ENCODE measurements at places on chromosomes 13 and 19. TPM values are rescaled to one million over a fixed set of nuclear protein-coding genes. Genes with fewer than 3 reads are reported as not detected.

GRCh38 chr13:108494991-108495645 is 134.3 kb upstream of the MYO16 start:
- DNase-seq, result no peak
- peaks cover 1% of the 10 kb centered on the region for H3K36me3 ChIP-seq
- H3K27me3 ChIP-seq, result peaks cover 35% of the 10 kb centered on the region
- no peak overlapping the region for H3K27ac ChIP-seq

GRCh38 chr13:60282708-60283107 is 114.3 kb upstream of the TDRD3 start:
- no peak overlapping the region for H3K4me3 ChIP-seq
- DNase-seq, result no peak
- H3K27me3 ChIP-seq, result peaks cover 5% of the 10 kb centered on the region
- no peaks in the 10 kb centered on the region for H3K36me3 ChIP-seq
- H3K27ac ChIP-seq, result no peak overlapping the region

- DNase-seq, result no peak
- no peaks in the 10 kb centered on the region for H3K4me1 ChIP-seq
- no peaks in the 10 kb centered on the region for H3K27me3 ChIP-seq
- H3K36me3 ChIP-seq, result no peaks in the 10 kb centered on the region
- H3K27ac ChIP-seq, result no peak overlapping the region
Measured at GRCh38 chr13:68736961-68737360, 1370.7 kb upstream of the ATXN8OS start.

- H3K27ac ChIP-seq, result no peak overlapping the region
- DNase-seq, result no peak
- no peak overlapping the region for H3K4me3 ChIP-seq
Measured at GRCh38 chr13:44537248-44537647, 38.9 kb downstream of the TSC22D1 start.

DNA sequence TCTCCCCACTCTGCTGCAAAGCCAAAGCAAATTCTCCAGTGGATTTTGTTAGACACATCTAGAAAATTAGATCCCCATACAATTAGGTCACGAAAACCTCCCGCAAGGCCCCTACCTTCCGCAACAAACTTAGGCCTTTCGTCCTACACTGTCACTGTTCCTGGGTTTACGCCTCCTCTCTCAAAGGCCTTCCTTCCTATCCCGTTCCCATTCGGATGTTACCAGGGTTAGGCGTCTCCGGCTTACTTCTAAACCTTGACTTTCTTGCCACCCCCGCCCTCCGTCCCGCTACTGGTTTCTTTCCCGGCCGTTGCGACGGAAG is 754 bp downstream of the RNF6 start:
- no peak for DNase-seq
- H3K4me1 ChIP-seq, result peaks cover 39% of the 10 kb centered on the region
- H3K36me3 ChIP-seq, result peaks cover 24% of the 10 kb centered on the region
- peak overlapping the region; percentile 99 for H3K4me3 ChIP-seq

The PBX4 gene
- total RNA-seq, result 29.6 TPM

- no peak for DNase-seq
- H3K27ac ChIP-seq, result no peak overlapping the region
- peaks cover 42% of the 10 kb centered on the region for H3K27me3 ChIP-seq
- H3K36me3 ChIP-seq, result no peaks in the 10 kb centered on the region
Measured at GRCh38 chr19:18939922-18940768, 872 bp downstream of the HOMER3 start.

- peaks cover 21% of the 10 kb centered on the region for H3K27me3 ChIP-seq
- H3K27ac ChIP-seq, result no peak overlapping the region
- H3K36me3 ChIP-seq, result no peaks in the 10 kb centered on the region
- no peak overlapping the region for H3K4me3 ChIP-seq
- no peak for DNase-seq
Measured at GRCh38 chr13:112348642-112349345, 27.4 kb upstream of the SPACA7 start.

DNA sequence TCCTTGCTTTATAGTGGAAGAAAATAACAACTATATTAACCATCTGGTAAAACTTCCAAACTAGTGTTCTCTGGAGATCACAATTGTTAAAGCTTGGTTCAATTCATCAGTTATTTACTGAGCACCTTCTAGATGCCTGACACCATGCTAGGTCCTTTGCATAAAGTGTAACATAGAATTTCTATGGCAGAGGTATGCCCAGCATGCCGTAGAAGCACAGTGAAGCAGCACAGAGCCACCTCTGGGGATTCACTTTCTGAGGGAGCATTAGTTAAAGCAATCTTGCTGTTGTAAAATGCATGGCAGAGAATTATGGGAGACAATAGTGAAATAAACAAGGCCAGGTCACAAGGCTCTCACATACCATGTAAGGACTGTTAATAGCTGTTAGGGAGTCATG is 75.2 kb downstream of the LRRC63 start:
- H3K4me3 ChIP-seq, result no peak overlapping the region
- peaks cover 7% of the 10 kb centered on the region for H3K27me3 ChIP-seq
- no peak overlapping the region for H3K27ac ChIP-seq
- DNase-seq, result no peak
- H3K36me3 ChIP-seq, result no peaks in the 10 kb centered on the region

GRCh38 chr19:18612772-18613588 is at the start of gene TMEM59L:
TSS of gene TMEM59L (plus strand) at chr19:18612870. CDS start at chr19:18612959, 89 bp downstream.
- DNase-seq, result peak; percentile 21
- H3K4me3 ChIP-seq, result peak within 1 kb of the TSS; percentile 68
- peak within 1 kb of the TSS; percentile 40 for H3K27ac ChIP-seq
- peaks cover 5% of the 10 kb centered on the region for H3K4me1 ChIP-seq
- H3K36me3 ChIP-seq, result no peaks in the 10 kb centered on the region
- peaks cover 58% of the 10 kb centered on the region for H3K27me3 ChIP-seq

- peaks cover 8% of the 10 kb centered on the region for H3K36me3 ChIP-seq
- no peaks in the 10 kb centered on the region for H3K27me3 ChIP-seq
- peak overlapping the region; percentile 57 for H3K27ac ChIP-seq
- peaks cover 18% of the 10 kb centered on the region for H3K4me1 ChIP-seq
- peak overlapping the region; percentile 87 for H3K4me3 ChIP-seq
- DNase-seq, result no peak
Measured at GRCh38 chr19:2454199-2454961, 2.4 kb downstream of the LMNB2 start.

- no peaks in the 10 kb centered on the region for H3K27me3 ChIP-seq
- peak overlapping the region; percentile 86 for H3K27ac ChIP-seq
- peaks cover 98% of the 10 kb centered on the region for H3K4me1 ChIP-seq
- no peak for DNase-seq
Measured at GRCh38 chr13:46170268-46170667, 11.7 kb downstream of the LCP1 start.

DNA sequence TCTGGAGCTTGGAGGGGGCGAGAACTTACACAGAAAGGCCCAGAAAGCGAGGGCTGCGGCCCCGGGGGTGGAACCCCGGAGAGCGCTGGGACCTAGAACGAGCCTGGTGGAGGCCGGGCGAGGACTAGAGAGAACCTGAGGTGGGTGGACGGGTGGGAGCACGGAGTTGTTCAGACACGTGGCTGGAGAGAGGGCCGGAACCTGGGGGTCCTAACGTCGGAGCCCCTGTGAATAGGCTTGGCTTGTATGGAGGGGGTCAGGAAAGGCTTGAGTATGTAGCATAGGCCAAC is 383 bp downstream of the ZNF581 start:
- peaks cover 42% of the 10 kb centered on the region for H3K4me1 ChIP-seq
- peaks cover 31% of the 10 kb centered on the region for H3K36me3 ChIP-seq
- H3K27ac ChIP-seq, result peak overlapping the region; percentile 92
- no peak for DNase-seq

DNA sequence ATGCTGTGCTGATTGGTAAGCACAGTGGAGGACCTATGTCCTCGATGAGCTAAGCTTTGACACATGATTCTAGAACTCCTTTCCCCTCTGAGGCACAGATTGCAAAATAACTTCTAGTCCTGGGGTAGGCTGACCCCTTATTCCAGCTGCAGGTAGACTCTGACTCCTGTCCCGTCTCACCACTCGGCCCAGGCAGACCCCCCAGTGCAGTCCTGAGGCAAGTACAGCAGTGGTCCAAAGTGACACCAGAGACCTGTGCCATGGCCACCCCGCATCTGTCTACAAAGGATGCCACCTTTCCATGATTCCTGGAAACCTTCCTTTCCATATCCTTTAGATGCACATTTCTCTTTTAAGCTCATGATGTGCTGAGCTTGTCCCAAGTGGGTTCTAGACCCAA is 482.5 kb downstream of the ZNF536 start:
- no peaks in the 10 kb centered on the region for H3K27me3 ChIP-seq
- H3K4me1 ChIP-seq, result no peaks in the 10 kb centered on the region
- H3K27ac ChIP-seq, result no peak overlapping the region
- H3K4me3 ChIP-seq, result no peak overlapping the region
- DNase-seq, result no peak

DNA sequence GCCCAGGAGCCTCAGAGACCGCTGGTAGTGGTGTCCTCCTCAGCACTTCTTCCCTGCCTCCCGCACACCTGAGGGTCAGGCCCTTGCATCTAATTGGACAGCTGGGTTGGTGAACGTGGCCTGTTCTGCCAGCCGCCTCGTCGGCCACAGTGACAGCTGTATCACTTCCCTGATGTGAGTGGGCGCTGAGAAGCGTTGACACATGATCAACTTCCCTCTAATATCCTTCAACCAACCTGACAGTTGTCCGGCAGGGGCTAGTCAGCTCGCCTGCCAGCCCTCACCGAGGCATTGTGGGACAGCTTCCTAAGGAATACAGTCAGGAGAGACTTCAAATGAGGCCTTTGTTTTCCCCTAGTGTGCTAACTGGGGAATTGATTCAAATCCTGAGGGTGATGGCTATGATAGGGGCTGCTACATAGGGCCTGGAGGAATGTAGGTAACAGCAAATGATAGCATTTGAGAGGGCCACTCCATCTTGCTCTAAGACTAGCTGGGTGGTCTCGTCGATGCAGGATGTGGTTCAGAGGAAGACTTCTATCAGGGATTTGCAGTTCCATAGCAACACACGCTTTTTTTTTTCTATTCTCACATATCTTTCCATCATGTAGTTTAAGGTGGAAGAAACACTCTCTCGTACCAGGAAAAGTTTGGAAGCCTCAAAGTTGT is 230.8 kb downstream of the TSHZ3 start:
- DNase-seq, result no peak
- H3K4me1 ChIP-seq, result no peaks in the 10 kb centered on the region
- no peaks in the 10 kb centered on the region for H3K36me3 ChIP-seq
- H3K4me3 ChIP-seq, result no peak overlapping the region
- no peak overlapping the region for H3K27ac ChIP-seq

- no peak overlapping the region for H3K4me3 ChIP-seq
- H3K36me3 ChIP-seq, result peaks cover 17% of the 10 kb centered on the region
- H3K4me1 ChIP-seq, result peaks cover 45% of the 10 kb centered on the region
- no peak for DNase-seq
- H3K27me3 ChIP-seq, result peaks cover 2% of the 10 kb centered on the region
Measured at GRCh38 chr19:46368116-46368515, 21.2 kb downstream of the PPP5C start.

DNA sequence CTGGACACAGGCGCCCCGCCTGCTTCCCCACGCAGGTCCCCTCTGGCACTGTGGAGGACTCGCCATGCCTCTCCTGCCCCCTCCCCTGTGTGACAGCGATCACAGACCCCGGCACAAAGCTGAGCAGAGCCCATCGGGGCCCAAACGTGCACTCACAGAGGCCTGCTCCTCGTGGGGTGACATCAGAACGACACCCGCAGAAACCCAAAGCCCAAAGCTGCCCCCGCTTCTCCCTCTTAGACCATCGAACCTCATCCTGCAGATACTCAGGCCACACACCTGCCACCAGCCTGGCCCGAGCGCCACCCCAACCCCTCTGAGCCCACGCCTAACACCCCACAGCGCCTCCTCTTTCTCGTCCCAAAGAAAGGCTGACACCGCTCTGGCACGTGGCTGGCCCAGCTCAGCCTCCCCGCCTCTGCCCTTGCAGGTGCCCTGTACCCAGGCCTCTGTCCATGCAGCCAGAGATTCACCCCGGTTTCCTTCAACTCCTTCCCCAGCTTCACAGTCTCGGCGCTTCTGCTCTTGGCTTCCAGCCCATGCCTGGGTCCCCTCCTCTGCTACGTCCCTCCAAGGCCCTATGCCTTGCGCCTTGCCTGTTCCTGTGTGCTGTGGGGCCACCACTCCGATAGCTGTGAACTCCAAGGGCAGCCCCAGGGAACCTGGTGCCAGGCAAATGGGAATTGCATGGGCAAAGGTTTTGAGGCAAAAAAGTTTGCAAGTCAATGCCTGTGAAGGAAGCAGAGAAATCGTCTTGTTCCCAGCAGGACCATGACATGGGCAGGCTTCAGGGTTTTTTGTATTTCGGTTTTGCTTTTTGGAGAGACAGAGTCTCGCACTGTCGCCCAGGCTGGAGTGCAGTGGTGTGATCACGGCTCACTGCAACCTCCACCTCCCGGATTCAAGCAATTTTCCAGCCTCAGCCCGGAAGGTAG is 831 bp upstream of the CBARP start:
- no peaks in the 10 kb centered on the region for H3K36me3 ChIP-seq
- H3K4me3 ChIP-seq, result peak overlapping the region; percentile 80
- peaks cover 21% of the 10 kb centered on the region for H3K27me3 ChIP-seq
- peak overlapping the region; percentile 70 for H3K27ac ChIP-seq

DNA sequence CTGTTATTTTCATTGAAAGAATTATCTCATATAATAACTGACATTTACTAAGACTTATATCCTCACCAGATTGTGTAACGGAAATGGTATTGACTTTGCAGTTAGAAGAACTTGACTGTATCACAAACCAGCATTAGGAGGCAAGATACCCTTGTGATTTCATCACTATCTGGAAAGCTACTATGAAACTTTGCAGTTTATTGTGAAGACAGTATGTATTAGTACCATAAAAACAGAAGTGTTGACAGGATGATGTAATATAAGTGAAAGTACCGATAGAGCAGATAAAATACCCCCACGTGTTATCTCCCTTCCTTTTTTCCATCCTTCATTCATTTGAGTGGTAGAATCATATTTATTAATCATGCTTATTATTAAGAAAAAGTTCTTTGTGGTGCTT is 365.7 kb upstream of the KLHL1 start:
- no peak overlapping the region for H3K4me3 ChIP-seq
- no peaks in the 10 kb centered on the region for H3K36me3 ChIP-seq
- H3K27ac ChIP-seq, result no peak overlapping the region
- no peaks in the 10 kb centered on the region for H3K4me1 ChIP-seq

The KANK3 gene
- 1.4 TPM for total RNA-seq

GRCh38 chr19:46068345-46069258 is 27.8 kb upstream of the IGFL4 start:
- H3K36me3 ChIP-seq, result no peaks in the 10 kb centered on the region
- no peaks in the 10 kb centered on the region for H3K4me1 ChIP-seq
- H3K4me3 ChIP-seq, result no peak overlapping the region
- no peak for DNase-seq
- H3K27me3 ChIP-seq, result peaks cover 48% of the 10 kb centered on the region

The ATP8A2 gene
- total RNA-seq, result 0.51 TPM

DNA sequence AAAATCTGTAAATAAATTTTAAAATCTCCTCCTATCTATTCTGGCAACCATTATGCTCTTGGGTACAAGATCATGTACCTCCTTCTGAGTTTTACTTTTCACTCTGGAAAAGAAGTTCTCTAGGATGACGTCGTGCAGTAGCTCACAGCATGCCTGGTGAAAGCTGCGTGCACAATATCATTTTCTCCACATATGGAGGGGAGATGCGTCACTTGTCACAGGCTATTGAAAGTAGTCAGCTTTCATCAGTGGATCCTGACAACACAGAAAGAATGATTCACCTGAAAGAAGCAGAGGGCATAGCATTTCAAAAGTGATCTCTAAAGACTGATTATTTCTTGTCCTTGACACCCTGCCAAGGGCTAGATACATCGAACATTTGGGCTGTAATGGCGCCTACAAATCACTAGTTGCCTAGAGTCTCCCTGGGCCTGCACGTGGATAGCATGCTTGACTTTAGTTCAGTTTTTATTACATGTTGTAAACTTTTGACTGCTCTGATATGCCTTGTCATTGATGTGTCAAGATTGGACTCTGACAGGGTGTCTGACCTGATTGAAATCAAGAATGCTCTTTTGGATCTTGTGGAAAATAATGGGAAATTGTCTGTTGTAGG is 1365.6 kb downstream of the OLFM4 start:
- no peak overlapping the region for H3K27ac ChIP-seq
- no peaks in the 10 kb centered on the region for H3K27me3 ChIP-seq
- DNase-seq, result no peak
- no peaks in the 10 kb centered on the region for H3K36me3 ChIP-seq
- H3K4me1 ChIP-seq, result no peaks in the 10 kb centered on the region
